ENCODE measurements at places on chromosomes 1 and 21.

GRCh38 chr1:90864681-90865080 lies 147.6 kb upstream of the BARHL2 start:
- DNase-seq, result no peak

- no peak for DNase-seq
Observed at GRCh38 chr1:212669102-212669501, 30.5 kb downstream of the BATF3 start.

DNA sequence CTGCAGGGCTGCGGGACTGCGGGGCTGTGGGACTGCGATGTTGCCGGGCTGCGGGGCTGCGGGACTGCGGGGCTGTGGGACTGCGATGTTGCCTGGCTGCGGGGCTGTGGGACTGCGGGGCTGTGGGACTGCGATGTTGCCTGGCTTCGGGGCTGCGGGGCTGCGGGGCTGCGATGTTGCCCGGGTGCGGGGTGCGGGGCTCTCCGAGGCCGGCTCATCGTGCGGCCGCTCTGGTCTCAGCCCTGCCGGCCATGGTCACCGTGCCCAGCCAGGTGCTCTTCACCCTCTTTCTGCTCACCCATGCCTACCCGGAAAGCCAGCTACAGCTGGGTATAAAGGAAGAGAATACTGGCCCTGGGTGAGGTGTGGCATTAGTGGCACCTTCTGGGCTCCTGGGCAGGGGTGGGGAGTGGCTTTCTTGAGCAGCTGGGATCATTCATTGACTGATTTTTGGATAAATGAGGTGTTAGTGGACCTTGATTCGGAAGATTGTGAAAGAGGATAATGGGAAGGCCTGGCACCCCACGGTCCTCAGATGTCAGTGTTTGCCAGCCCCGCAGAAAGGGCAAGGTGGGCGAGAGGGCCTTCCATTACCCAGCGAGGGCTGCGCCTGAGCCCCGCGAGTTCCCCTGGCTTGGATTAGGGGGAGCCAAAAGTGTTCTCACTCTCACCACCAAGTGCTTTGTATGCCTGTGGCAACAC lies 36.3 kb downstream of the COQ8A start:
- no peak for DNase-seq

DNA sequence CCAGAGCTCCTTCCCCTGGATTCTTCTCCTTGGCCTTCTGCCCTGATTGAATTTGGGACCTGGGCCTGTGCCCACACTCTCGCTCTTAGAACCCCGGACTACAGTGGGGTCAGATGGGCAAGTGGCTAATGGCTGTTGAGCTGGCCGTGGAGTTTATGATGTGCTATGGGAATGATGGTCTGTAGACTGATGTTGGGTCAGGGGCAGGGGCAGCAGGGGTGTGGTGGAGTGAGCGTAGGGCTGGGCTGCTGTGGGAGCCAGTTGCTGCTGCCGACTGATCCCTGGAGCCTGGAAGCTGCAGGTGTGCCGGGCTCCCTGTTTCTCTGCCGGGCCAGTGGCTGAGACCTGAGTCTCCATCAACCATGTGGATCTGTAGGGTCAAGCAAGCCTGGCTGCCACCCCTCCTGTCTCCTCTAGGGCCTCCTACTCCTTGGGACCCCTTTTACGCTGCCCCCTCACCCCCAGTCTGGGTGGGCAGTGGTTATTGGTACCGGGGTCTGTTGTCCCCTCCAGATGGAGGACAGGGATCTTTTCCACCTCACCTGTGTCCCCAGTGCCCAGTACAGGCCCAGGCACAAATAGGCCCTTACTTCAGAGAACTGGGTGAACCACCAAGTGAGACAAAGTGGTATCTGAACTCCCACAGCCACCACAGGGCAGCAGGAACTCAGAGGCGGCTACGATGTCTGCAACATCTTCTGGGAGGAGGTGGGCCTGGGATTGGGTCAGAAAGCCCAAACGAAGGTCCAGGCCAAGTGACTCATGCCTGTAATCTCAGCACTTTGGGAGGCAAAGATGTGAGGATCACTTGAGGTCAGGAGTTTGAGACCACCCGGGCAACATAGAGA lies 5.1 kb downstream of the PODN start:
- no peak for DNase-seq

- DNase-seq, result no peak
Observed at GRCh38 chr1:8218351-8219092, 99.4 kb upstream of the SLC45A1 start.

- no peak for DNase-seq
Observed at GRCh38 chr1:65881067-65881594, 88.4 kb downstream of the PDE4B start.

Data from NCI-H2081 treated with DMSO at 0.1 percent for 48 hours (cell line).